ENCODE measurements at places on chromosomes 12 and 14. TPM values are rescaled to one million over a fixed set of nuclear protein-coding genes. Genes with fewer than 3 reads are reported as not detected.

The WNT1 gene
- total RNA-seq: not detected

The RHOF gene
- 6.6 TPM for total RNA-seq

The METAP2 gene
- 57.5 TPM for total RNA-seq

The RBP5 gene
- 0.98 TPM for total RNA-seq

The SMCO2 gene
- 1.7 TPM for total RNA-seq

The C12orf50 gene
- not detected for total RNA-seq

The KICS2 gene
- total RNA-seq: 18.1 TPM

The CCDC197 gene
- total RNA-seq: not detected

Measured in suprapubic skin (tissue), 4 donors.